ENCODE measurements at places on chromosomes 2 and 18.
A peak's percentile ranks its signal among the peaks of the same experiment; 100 is the strongest.

- DNase-seq: no peak
These were observed 44.0 kb downstream of the TRAK2 start for GRCh38 chr2:201407265-201407664.

DNA sequence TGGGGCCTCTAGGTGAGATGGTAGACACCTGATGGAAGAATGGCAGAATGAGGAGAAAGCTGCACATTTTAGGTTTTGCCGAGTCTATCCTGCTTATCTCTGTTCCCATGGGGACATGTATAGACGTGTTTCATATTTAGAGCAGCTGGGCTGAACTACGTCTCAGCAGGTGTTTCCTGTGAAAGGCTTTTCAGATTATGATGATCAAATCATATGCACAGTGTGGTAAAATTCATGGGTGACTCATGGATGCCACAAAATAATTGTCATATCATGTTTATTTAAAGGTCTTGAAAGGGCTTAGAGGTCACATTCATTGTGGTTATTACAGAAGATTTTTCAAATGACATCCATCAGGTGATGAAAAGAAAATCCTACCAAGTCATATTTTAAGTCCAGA is 90.5 kb downstream of the ICOS start:
- peak; percentile 62 for DNase-seq

DNA sequence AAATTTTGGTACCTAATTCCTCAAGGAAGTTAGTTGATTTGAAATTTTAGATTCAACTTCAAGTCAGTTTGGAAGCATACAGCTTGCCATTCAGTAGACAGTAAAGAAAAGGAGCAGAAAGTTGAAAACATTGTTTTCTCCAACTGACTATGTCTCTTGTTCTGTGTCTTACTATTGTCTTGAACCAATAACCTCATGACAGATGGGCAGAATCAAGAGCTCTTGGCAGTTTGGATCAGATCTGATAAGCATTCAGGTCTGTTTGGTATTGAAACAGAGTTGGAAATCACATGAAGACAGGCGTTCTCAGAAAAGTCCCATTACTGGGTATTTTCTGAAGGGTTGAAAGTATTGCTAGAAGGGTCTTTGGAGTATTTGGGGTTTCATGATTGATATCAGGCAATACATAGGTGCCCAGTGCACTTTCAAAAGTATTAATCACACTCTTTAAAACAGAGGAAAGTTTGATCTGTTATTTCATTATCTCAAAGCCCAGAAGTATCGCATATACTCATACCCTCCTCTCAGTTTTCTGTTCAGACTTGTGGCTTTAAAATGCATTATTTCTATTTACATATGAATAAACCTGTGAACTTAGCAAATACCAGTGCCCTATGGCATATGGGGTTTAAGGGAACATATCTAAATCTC is 428.4 kb upstream of the ZEB2 start:
- no peak for DNase-seq

GRCh38 chr2:2646433-2647051 is 315.5 kb upstream of the MYT1L start:
- peak; percentile 17 for DNase-seq

DNA sequence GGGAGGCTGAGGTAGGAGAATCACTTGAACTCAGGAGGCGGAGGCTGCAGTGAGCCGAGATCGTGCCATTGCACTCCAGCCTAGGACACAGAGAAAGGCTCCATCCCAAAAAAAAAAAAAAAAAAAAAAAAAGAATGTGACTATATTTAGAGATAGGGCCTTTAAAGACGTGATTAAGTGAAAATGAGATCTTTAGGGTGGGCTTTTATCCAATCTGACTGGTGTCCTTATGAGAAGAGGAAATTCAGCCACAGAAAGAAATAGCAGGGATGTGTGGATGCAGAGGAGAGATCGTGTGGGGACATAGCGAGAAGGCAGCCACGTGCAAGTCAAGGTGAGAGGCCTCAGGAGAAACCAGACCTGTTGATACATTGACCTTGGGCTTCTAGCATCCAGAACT is 69.9 kb upstream of the ACSL3 start:
- DNase-seq: no peak

GRCh38 chr18:6598657-6599056 is 130.9 kb upstream of the ARHGAP28 start:
- DNase-seq: no peak

DNA sequence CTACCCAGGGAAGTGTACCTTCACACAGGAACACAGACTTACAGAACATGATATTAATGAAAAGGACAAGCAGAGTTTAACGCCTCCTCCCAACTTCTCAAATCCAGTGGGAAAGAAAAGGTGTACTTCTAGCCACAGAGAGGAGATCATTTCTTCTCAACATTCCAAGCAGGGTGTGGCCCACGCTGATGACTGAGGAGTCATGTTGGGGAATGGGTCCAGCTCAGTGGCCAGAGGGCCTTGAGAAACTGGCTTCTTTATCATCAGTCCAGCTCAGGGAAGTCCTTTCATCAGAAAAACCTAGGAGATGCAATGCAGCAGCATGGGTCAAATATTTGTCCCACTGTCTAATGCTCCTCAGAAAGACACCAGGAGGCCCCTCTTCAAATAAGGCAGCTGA is 63.0 kb downstream of the RBM43 start:
- DNase-seq: no peak

DNA sequence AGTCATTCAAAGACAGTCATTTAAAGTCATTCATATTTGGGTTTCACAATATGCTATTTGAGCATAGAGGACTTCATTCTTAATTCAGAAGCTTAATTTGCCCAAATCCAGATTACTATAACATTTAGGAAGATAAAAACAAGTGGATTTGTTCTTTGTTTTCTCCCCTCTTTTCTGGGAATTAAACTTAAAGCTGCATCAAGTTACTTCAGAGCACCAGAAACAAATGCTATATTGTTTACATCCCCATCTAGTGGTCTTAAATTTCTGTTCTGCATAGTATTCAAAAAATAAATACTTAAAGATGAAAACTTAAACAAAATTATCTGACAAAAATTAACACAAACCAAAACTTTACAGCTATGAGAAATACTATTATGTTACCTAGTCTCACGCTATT is 34.7 kb upstream of the MARCHF7 start:
- no peak for DNase-seq

GRCh38 chr2:33265584-33266338 is 210.7 kb upstream of the RASGRP3 start:
- DNase-seq: no peak

- DNase-seq: no peak
These were observed 12.5 kb downstream of the ERBB4 start for GRCh38 chr2:212526059-212526458.

GRCh38 chr2:71070294-71071093 is 2.0 kb downstream of the NAGK start:
- no peak for DNase-seq

DNA sequence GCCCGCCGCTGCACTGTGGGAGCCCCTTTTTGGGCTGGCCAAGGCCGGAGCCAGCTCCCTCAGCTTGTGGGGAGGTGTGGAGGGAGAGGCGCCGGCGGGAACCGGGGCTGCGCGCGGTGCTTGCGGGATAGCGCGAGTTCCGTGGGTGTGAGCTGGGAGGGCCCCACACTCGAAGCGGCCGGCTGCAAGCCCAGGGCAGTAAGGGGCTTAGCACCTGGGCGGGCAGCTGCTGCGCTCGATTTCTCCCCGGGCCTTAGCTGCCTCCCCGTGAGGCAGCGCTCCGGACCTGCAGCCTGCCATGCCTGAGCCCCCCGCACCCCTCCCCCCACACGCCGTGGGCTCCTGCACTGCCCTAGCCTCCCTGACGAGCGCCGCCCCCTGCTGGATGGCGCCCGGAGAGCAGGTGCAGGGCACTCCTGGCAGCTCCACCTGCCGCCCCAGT is 124.4 kb downstream of the CCDC178 start:
- no peak for DNase-seq

GRCh38 chr2:46663614-46664013 is 184.2 kb downstream of the TMEM247 start:
- no peak for DNase-seq

- DNase-seq: no peak
These were observed 122.5 kb upstream of the NCKAP5 start for GRCh38 chr2:133690780-133691179.

- DNase-seq: no peak
These were observed 9.4 kb downstream of the MBD2 start for GRCh38 chr18:54215069-54215468.

DNA sequence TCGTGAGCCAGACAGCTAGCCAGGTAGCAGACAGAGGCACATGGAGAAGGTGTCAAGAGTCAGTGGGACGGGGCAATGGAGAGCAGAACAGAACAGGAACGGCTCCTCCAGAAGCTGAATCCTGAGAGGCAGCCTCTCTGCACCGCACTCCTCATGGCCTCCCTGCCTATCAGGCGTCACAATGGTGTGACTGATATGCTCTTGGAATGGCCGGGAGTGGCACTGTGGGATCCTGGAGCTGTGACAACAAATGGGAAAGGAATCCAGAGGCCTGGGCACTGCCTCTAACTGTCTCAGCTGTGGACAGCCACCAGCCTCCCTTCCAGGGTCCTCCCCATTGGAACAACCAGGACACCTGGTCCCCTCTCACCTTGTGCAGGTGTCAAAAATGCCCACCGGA is 89.1 kb upstream of the ID2 start:
- no peak for DNase-seq

- peak; percentile 12 for DNase-seq
These were observed 985 bp downstream of the ILKAP start for GRCh38 chr2:238202326-238203093.

GRCh38 chr2:20186078-20186854 is 38.7 kb downstream of the SDC1 start:
- DNase-seq: no peak

- no peak for DNase-seq
These were observed 102.2 kb upstream of the XPO1 start for GRCh38 chr2:61640406-61640805.

GRCh38 chr2:126971162-126971480 is 72.4 kb downstream of the TEX51 start:
- DNase-seq: no peak

- no peak for DNase-seq
These were observed 16.7 kb upstream of the LAPTM4A start for GRCh38 chr2:20067992-20068584.

DNA sequence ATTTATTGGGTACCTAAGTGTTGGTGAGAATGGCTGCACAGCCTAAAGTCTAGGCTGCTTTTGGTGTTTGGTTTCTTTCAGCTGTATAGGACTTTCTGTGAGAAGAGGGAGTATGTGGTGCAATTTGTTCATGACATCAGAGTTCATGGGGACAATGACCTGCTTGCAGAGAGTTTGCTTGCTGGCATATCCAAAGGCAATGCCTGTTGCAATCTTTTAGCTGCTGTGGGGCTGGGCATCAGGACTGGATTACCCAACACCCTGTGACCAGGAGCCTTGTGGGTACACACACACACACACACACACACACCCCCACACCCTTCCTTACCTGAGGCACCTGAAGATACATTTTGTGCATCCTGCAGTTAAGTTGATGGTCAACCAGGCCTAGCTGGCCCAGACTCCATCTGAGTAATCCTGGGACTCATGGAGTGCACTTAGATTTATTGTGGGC is 68.4 kb downstream of the LIPG start:
- DNase-seq: no peak

- DNase-seq: peak; percentile 74
These were observed 74.6 kb downstream of the ARL4C start for GRCh38 chr2:234422273-234422732.

DNA sequence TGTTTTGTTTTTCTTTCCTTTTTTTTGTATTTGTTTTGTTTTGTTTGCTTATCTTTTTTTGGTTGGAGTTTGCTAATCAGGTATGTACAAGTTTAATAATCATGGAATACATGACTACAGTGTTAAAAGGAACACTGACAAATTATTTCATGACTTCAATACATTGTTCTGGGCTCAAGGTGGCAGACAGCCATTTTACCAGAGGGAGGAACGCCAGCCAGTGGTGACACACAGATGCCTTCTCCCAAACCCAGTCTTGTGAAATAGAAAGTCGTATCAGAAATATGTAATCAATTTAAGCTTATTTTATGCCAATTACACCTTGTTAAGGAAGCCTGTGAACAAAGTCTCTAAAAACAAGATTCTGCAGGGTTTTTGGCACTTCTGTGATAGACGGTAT is 264.0 kb upstream of the EPHA4 start:
- no peak for DNase-seq

All from CD4-positive, alpha-beta T cell treated with Interleukin-15 for 4 hours (primary cell).